A172 (cell line): ENCODE measurements at places on chromosomes 3 and 15. TPM values are rescaled to one million over a fixed set of nuclear protein-coding genes. Genes with fewer than 3 reads are reported as not detected.

GRCh38 chr15:92161039-92161670 lies 232.5 kb upstream of the ST8SIA2 start:
- DNase-seq, result no peak

DNA sequence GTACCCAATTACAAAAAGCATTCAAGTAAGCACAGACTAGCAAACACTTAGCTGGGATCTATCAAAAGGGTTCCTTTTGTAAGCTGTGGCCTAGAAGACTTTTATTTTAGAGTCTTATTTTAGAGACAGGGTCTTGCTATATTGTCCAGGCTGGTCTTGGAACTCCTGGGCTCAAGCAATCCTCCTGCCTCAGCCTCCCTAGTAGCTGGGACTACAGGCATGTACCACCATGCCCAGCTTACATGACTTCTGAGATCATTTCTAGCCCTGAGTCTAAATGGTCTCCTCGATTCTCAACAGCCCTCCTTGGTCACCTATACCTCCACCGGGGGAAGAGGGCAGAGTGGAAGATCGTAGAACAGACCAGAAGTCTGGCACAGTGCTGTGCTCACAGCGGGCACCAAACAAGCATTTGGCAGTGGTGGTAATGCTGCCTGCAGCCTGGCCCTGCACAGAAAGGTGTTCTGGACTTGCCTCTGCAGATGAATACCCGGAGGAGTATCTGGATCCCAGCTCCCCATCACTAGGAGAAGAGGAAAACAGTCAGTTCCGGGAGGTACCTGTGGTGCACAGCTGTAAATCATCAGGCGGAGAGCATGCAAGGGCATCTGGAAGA lies 2.4 kb downstream of the FAM219B start:
- no peak for DNase-seq

DNA sequence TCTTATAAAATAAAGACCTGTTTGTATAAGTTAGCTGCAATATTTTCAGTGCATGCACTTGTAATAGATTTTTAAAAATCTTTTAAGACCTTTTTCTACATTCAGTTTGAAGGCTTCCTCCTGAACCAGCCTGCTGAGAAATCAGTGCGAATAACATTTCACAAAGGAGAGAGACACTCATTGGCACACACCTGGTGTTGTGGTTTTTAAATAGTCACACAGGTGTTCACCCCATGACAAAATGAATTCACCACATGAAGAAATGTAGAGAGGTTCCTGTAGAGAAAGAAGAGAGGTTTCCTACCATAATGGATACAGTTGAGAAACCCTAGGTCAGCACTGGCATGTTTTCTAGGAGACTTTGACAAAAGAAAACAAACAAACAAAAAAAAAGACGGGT lies 237.3 kb downstream of the CNTN6 start:
- no peak for DNase-seq

GRCh38 chr15:90931575-90931827 lies 848 bp downstream of the HDDC3 start:
- DNase-seq, result no peak

DNA sequence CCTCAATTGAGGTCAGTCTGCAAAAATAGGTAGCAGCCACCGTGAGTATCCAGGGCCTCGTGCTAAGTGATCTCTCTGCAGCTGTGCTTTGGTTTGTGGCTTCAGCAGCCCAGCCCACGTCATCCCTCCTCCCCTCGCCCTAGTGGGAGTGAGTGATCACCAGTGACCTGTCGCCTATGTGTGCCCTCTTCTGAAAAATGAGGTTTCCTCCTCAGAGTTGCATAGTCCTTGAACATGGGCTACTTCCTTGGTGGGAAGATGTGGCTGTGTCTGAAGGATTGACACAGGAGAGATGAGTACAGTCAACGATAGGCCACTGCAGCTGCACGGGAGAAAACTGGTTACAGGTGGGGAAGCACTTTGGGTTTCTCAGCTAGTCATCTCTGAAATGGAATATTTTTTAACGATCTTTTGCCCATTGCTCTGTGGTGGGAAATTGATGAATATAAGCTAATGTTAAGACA lies 144.8 kb upstream of the BHLHE40 start:
- no peak for DNase-seq

DNA sequence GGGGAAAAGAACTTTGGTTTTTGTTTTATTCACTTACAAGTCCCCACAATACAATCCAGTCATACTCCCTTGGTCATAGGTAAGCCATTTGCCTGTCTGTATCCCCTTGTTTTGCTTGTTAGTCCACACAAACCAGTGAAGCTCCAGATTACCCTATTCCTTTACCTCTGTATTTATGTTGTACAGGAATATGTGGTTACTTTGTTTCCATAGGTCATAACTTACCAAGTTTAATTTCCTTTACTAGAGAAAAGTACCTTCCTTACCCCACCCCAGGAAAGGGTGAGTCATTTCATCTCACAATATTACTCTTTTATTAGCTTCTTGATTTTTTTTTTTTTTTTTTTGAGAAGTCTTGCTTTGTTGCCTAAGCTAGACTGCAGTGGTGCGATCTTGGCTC lies 113.4 kb upstream of the LRRFIP2 start:
- DNase-seq, result peak; percentile 64

- no peak for DNase-seq
Measured at GRCh38 chr3:120172070-120172469, 77.8 kb upstream of the GSK3B start.

DNA sequence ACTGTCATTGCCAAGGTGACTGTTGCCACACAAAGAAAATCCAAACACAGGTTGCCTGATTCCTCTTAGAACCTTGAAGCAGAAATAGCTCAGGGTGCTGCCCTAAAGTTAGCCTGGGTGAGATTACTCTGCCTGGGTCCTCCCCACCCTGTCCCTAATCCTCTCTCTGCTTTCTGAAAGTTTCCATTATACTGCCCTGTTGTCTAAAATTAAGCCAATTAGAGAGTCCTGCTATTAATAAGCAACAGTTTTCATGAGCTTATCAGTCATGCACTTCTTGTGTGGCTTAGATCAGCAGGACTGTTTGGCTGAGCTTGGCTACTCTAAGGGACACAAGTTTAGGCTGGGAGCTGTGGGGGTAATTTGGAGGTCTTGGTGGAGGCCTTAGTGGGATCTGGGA lies 334.7 kb upstream of the LRRFIP2 start:
- DNase-seq, result no peak

GRCh38 chr3:72109327-72110259 lies 324.6 kb upstream of the PROK2 start:
- no peak for DNase-seq

DNA sequence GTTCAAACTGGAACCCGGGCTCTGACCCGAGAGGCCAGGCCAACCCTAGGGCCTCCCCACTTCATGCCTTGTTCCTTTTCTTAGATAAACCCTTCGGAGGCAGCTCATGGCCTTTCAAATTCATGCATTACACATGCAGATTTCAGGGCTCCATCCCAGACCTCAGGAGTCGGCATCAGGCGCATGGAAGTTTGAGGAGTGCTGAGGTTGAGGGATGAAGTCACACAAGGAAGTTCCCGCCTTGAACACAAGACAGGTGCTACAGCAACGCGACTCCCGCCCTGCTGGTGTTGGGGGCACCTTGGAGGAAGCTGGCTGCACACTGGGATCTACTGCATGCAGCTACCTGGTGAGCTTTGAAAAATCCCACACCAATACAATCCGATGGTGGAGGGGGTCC lies 245.2 kb upstream of the LYSMD4 start:
- DNase-seq, result no peak

- peak; percentile 9 for DNase-seq
Measured at GRCh38 chr15:93072411-93073394, 16.3 kb downstream of the RGMA start.

- DNase-seq, result no peak
Measured at GRCh38 chr15:49122541-49123062, 32.8 kb downstream of the COPS2 start.

DNA sequence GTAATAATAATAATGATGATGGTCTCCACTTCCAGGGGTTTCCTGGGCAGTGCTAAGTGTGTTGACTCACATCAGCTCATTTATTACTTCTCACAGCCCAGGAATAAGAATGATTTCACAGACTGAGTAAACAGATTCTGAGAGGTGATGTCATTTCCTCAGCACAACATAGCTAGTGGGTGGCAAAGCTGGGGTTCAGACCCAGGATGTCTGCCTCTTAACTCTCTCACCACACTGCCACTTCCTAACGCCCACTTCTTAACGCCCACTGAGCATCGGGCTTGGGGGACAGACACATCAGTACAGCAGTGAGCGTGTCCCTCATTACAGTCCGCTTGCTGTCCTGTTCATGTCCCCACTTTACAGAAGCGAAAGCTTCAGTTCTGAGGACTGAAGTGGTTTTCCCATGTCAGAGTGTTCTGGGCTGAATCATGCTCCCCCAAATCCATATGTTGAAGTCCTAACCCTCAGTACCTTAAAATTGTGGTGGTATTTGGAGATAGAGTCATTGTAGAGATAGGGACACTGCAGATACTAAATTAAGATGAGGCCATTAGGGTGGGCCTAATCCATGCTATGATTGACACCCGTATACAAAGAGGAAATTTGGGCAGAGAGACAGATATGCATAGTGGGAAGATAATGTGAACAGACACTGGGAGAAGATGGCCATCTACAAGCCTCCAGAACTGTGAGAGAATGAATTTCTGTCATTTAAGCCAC lies 68.0 kb downstream of the ATP2B2 start:
- peak; percentile 92 for DNase-seq

DNA sequence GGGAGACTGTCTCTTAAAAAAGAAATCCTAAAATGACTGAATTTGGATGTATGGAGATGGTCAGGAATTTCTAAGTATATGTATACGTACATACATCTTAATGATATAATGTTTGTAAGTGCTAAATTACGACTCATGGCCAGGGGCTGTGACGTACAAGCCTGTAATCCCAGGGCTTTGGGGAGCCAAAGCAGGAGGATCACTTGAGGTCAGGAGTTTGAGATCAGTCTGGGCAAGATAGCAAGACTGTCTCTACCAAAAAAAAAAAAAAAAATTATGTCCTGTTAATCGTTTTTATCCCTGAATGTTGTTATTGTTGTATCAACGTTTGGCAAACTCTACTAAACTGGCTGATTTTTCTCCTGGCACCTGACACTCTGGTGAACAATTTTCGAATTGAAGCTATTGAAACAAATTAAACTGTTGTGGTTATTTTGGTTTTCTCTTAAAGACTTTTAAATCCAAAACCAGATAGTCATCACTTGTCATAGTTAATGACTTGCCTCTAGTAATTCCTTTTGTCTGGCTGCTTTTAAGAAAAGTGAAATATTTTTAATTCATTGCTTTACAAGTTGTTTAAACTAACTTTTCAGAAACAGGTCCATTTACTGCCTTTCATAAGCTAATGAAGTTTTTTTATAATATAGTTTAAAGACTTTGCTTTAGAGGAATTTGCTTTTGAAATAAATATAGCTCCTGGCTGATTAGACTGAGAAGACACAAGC lies 7.0 kb downstream of the MORF4L1 start:
- DNase-seq, result no peak

DNA sequence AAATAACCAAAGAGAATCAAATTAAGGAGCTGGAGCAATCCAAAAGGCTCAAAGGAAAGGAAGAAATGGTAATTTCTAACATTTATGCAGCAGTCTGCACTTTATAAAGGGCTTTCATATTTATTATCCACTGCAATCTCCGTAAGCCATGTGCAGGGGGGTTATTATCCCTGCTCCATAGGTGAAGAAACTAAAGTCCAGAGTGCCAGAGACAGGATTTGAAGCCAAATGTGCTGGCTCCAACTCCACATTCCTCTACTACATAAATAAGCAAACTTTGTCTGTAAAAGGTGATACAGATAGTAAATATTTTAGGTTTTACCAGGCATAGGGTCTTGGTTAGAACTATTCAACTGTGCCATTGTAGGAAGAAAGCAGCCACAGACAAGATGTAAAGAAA lies 221.4 kb downstream of the MINAR1 start:
- DNase-seq, result no peak

DNA sequence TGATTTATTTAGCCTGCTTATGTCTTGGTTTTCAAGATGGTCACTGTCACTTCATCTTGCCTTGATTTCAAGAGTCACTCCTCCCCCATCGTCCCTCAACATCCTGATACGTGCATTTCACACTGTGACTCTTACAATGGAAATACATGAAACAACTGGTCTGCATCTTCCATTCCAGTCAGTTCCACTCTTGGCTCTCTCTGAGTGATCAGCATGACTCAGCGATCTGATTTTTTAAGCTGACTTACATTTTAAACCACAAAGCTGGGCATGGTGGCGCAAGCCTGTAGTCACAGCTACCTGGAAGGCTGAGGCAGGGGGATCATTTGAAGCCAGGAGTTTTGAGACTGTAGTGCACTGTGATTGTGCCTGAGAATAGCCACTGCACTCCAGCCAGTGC lies 271.2 kb upstream of the ROPN1 start:
- DNase-seq, result peak; percentile 86

- DNase-seq, result no peak
Measured at GRCh38 chr3:154625756-154626155, 195.8 kb upstream of the GPR149 start.

DNA sequence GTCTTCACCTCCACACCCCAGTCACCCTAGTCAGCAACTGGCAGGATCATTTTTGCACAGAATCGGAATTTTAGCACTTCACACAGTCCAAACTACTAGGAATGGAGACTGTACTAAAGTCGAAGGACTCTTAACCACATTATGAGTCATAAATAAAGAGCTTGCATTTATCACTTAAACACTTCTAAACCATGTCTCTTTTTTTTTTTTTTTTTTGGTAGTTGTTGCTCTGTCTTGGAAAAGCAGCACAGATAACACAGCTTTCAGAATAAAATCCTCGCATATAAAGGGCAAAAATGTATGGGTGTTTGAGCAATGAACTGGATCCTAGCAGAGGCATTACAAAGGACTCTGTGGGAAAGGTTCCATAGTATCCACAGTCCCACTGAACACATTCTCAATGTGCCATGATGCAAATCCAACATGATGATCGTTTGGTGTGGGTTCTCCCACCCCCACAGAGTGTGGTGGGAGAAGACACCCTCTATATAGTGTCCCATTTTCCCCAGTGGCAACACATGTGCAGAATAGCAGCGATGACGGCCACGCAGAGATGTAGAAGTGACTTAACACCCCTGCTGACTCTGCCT lies 47.1 kb downstream of the FOXP1 start:
- DNase-seq, result peak; percentile 71

GRCh38 chr3:34842706-34843480 lies 796.4 kb upstream of the ARPP21 start:
- DNase-seq, result peak; percentile 37

- no peak for DNase-seq
Measured at GRCh38 chr3:33420966-33421365, 19.2 kb downstream of the UBP1 start.

- DNase-seq, result no peak
Measured at GRCh38 chr3:11536132-11536935, 107.4 kb downstream of the VGLL4 start.

Gene TTC23
- total RNA-seq, result 13.5 and 15.0 TPM in 2 replicates

Gene RTP1
- total RNA-seq, result not detected in 2 replicates

Gene CSTA
- 0.24 TPM in 1 of 2 replicates, not detected in the other for total RNA-seq

Gene CHDH
- 0.55 and 0.67 TPM in 2 replicates for total RNA-seq

Gene KLHL40
- not detected in 2 replicates for total RNA-seq

Gene UPK1B
- not detected in 2 replicates for total RNA-seq

Gene LIPH
- 0.52 and 0.86 TPM in 2 replicates for total RNA-seq

Gene CNTN6
- not detected in 2 replicates for total RNA-seq

Gene LMAN1L
- not detected in 2 replicates for total RNA-seq

Gene LHFPL4
- not detected in 2 replicates for total RNA-seq

Gene SEMA6D
- not detected in 2 replicates for total RNA-seq

Gene GALNT15
- not detected in 2 replicates for total RNA-seq
